ENCODE measurements at places on chromosomes 7 and 10.

- no peak for DNase-seq
Observed at GRCh38 chr10:102761981-102762380, 18.2 kb downstream of the WBP1L start.

DNA sequence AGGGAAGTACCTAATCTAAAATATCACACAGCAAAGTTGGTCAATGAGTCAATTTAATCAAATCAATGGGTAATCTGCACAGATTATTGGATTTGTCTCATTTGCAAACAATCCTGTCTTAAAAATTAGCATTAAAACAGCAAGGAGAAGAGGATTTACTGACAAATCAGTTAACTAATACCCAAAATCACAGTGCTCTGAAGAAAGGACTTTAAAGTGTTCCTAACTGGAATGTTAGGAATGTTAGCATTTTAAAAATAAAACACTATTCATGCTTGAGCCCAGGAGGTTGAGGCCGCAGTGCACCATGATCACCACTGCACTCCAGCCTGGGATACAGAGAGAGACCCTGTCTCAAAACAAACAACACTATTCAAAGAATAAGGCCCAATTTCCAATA is 83.1 kb downstream of the CHCHD3 start:
- no peak for DNase-seq

- DNase-seq = no peak
Observed at GRCh38 chr10:95377950-95378349, 87.1 kb upstream of the PDLIM1 start.

GRCh38 chr10:77979221-77979620 is 50.1 kb downstream of the POLR3A start:
- no peak for DNase-seq

- DNase-seq = no peak
Observed at GRCh38 chr10:132748545-132749370, 37.2 kb downstream of the NKX6-2 start.

DNA sequence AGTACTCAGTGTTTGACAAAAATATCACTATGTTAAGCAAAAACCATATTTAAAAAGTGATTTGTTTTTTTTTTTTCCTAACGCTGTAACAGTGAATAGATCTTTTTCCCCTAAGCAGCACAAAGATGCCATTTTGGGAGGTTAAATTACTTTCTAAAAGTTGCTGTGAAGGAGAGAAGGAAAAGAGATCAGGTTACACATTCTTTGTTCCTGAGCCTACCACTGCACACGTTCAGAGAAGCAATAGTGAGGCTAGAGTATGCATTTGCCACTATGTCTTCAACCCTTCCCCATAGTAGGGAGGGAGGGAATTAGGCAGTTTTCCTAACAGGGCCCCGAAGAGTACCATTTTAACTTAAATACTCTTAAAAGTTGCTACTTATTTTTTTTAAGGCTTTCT is 38.9 kb downstream of the BMPR1A start:
- DNase-seq = no peak

DNA sequence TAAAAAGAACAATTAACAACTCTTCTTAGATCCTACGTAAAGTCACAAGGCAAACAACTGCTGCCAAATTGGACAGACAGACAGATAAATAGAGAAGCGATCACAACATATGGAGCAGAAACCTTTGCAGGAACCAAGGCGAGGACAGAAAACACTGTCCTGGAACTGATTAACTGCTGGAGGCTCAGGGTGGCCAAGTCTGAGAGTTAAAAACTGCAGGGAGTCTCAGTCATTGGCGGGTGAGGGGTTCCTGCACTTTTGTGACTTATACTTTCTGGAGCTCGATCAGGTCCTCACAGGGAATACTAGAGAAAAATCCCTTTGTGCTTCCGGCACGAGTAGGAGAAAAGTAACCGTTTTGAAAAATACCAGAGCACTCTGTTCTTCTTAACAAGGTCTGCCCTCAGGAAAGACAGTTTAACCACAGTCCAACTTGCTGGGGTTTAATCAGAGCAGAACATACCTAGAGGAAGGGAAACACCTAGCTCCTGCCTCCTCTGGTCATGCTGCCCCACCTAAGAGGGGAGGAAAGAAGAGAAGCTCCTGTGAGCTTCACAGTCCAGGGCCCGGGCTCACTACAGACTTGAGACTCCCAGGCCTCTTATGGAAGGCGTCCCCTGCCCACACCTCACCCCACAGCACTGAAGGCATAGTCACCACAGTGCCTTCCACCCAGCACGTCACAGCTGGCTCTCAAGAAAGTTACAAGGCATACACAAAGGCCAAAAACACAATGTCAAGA is 74.9 kb downstream of the LARP4B start:
- DNase-seq = no peak

DNA sequence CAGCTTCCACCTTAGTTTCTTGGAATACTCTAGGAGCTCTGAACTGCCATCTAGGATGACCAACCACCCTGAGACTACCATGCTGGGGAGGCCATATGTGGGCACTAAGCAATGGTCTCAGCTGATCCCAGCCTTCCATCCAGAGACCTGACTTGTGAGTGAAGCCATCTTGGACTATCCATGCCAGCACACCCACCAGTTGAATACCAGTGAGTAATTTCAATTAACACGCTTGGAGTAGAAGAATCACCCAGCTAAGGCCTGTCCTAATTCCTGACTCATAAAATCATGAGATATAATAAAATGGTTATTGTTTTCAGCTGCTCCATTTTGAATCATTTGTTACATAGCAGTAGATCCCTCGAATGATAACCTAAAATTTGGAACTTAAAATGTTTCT is 5.2 kb upstream of the KIF5B start:
- DNase-seq = no peak

- DNase-seq = no peak
Observed at GRCh38 chr10:63240807-63241206, 107.7 kb downstream of the NRBF2 start.

DNA sequence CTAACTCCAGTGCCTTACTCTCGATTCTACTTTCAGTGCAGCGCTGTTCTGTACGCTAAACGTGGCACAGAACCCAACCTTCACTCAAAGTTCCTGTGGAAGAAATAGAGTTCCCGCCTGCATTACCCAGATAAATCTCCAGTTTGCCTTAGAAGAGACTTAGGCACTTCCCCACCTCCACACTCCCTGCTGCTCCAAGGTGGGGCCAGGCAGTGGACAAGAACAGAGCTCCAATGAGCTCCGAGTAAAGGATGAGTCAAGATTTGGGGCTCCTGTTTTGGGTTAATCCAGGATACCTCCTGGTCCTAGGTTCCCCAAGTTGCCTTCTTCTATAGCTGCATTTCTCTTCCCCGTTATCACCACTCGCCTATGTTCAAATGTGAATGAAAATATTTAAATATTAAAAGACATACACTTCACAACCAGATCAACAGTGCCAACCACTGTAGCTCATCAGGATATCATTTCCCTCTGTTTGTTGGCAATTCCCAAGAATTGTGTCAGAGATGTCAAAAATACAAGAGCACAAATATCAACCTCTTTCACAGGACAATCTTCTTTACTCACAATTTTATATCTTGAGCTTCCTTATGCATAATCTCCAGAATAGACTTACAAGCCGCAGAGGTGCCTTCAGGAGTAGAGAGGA is 48.0 kb downstream of the MALSU1 start:
- no peak for DNase-seq

Measured in NCI-H1048 (cell line).